Activated CD4-positive, alpha-beta memory T cell treated with anti-CD3 and anti-CD28 coated beads, Interleukin-2, amount 10 ng/mL, durations not matched to agents 7 days and 5 days (primary cell): ENCODE measurements at places on chromosomes 16 and 17. TPM values are rescaled to one million over a fixed set of nuclear protein-coding genes. Genes with fewer than 3 reads are reported as not detected.

ENGASE gene
- total RNA-seq: 28.9 TPM

GLIS2 gene
- 0.45 TPM for total RNA-seq

NCBP3 gene
- total RNA-seq: 42.8 TPM

ULK2 gene
- 17.2 TPM for total RNA-seq

GPR139 gene
- not detected for total RNA-seq

ENPP7 gene
- not detected for total RNA-seq

PROCA1 gene
- total RNA-seq: 7.4 TPM

MT4 gene
- total RNA-seq: not detected

PRAC2 gene
- not detected for total RNA-seq

GRAPL gene
- total RNA-seq: 10.1 TPM

VAT1L gene
- total RNA-seq: 0.05 TPM

KRT24 gene
- total RNA-seq: not detected

TMEM235 gene
- not detected for total RNA-seq

KRT36 gene
- not detected for total RNA-seq

RHBDL3 gene
- total RNA-seq: 0.55 TPM

C17orf107 gene
- total RNA-seq: 0.58 TPM

SLX1A gene
- 102 TPM for total RNA-seq

MARCHF10 gene
- not detected for total RNA-seq

SULT1A2 gene
- total RNA-seq: 0.13 TPM

MT1H gene
- total RNA-seq: not detected

ITGAD gene
- total RNA-seq: not detected

HAGH gene
- 51.8 TPM for total RNA-seq

SLC39A11 gene
- total RNA-seq: 17.3 TPM

SPATA22 gene
- not detected for total RNA-seq

TM4SF5 gene
- total RNA-seq: not detected

CFDP1 gene
- 35.1 TPM for total RNA-seq
